Stimulated activated CD4-positive, alpha-beta T cell treated with anti-CD3 and anti-CD28 coated beads, Interleukin-1b, Interleukin-23, amount 100 ng/mL, for 24 hours (primary cell): ENCODE measurements at places on chromosomes 7 and 10.

DNA sequence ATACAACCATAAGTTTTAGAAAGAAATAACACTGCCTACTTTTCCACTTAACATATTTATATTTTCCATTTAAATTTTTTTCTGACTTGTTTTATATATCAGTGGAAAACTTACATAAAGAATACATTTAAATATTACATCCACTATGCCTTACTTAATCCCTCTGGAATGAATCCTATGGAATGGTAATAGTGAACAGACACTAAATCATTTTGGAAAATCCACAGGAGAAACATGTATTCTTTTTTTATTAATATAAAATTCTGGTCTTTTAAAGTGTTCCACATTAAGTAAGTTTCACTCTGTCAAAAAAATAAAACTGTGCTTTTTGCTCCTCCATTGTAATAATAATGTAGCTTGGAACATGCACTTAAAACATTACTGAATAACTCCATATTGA, 236.8 kb upstream of the LRRN3 start:
- DNase-seq = no peak

DNA sequence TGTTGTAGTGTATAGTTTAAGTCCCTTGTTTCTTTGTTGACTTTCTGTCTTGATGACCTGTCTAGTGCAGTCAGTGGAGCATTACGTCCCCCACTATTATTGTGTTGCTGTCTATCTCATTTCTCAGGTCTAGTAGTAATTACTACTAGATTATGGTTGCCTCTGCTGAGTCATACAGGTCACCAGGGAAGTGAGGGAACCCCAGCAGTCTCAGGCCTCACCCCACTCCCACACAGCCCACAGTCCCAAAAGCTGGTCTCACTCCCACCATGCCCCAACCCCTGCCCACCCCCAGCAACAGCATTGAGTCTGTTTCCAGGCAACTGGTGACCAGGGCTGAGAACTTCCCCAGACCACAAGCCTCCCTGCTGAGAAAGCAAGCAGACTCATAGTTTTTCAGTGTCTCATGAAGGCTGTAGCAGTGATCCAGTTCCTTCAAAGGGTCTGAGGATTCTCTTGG, 88.0 kb downstream of the PLXDC2 start:
- no peak for DNase-seq

GRCh38 chr10:68668231-68668630, 52.8 kb upstream of the CCAR1 start:
- no peak for DNase-seq

GRCh38 chr10:78483641-78484040, 450.0 kb downstream of the RPS24 start:
- no peak for DNase-seq

- no peak for DNase-seq
These were observed 9.2 kb downstream of the JMJD1C start for GRCh38 chr10:63456437-63457210.

DNA sequence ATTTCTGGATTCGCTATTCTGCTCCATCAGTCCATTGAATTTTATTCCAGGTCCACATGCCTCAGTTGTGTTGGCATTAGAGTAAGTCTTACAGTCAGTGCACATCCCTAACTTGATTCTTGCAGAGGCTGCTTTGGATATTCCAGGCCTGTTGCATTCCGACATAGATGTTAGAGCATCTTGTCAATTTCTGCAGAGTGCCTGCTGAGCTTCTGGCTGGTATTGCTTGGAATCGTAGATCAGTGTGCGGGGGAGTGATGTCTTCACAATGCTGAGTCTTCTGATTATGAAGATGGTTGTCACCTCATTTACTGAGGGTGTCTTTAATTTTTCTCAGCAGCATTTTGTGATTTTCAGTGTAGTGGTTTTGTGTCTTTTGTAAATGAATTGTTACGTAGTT, 45.2 kb downstream of the INPP5A start:
- DNase-seq = no peak

GRCh38 chr7:18419456-18419855, 76.1 kb upstream of the HDAC9 start:
- DNase-seq = no peak

- DNase-seq = no peak
These were observed 694 bp downstream of the RBM20 start for GRCh38 chr10:110644598-110645462.

DNA sequence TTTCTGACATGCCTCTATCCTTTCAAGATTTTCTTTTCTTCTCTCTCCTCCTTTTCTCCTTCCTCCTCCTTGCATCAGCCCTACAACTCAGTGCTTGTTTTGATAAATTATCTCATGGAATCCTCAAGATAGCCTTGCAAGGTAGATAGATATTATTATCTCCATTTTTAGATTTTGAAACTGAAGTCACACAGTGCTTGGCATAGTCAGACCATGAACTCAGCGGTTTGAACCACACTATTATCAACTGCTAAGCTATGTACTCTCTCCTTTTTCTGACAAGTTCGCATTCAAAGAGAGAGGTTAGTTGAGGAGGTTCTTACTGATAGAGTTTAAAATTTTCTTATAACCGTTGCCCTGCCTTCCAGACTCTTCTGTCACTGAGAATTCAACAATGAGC, 79.1 kb downstream of the SUGCT start:
- no peak for DNase-seq

GRCh38 chr10:56624082-56624481, 263.0 kb upstream of the ZWINT start:
- DNase-seq = no peak

GRCh38 chr7:124915242-124915641, 14.4 kb downstream of the POT1 start:
- DNase-seq = no peak

GRCh38 chr10:90751107-90751997, 106.5 kb downstream of the HTR7 start:
- DNase-seq = peak; percentile 13

GRCh38 chr7:151680810-151681209, 161.1 kb upstream of the RHEB start:
- DNase-seq = no peak

DNA sequence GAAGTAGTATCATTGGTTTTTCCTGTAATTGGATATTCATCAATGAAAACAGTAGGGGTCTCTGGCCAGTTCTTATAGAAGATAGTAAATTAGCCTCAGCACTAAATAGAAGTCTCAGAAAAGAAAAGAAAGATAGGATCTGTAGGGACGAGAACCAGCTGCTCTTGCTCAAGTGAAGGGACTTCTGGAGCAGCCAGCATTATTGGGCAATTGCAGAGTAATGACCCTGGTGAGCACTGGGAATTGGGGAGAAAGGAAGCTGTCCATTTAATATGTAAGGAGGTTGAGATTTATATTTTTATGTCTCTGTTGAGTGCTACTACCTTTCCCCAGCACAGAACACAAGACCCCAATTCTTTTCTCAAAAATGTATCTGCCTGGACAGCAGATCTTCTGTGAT, 61.2 kb upstream of the WNT16 start:
- no peak for DNase-seq

DNA sequence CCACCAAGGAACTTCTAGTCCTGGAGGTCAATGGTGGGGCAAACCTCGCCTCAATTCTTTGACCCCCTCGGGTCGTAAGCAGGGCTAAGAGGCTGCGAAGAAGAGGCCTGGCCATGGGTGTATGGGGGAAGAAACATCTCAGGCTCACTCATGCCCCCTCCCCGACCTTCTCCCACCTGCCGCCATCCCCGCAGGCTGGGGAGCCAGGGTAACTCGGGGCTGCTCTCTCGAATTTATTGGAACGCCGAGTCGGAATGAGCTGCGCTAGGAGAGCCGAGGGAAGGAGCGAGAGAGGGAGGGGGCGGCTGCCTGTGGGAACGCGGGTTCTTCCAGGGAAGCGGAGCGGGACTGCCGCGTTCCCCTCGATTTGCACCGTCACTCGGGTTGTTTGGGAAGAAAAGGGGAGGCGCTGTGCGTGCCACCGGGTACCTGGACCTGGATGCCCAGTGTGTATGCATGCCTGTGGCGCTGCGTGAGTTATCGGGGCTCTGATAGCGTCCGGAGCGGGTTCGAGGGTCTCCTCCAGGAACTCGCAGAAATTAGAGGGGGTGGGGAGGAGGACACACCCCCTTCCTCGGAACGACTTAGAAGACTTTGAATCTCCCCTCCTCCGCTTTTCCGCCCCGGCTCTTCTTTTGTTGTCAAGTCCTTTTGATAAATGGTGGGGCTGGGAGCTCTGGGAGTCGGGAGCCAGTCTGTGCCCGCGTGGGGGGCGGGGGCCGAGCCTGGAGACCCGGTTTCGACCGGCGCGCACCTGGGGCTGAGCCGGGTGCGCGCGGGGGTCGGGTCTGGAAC, 1.8 kb upstream of the ZNF503 start:
- DNase-seq = no peak

DNA sequence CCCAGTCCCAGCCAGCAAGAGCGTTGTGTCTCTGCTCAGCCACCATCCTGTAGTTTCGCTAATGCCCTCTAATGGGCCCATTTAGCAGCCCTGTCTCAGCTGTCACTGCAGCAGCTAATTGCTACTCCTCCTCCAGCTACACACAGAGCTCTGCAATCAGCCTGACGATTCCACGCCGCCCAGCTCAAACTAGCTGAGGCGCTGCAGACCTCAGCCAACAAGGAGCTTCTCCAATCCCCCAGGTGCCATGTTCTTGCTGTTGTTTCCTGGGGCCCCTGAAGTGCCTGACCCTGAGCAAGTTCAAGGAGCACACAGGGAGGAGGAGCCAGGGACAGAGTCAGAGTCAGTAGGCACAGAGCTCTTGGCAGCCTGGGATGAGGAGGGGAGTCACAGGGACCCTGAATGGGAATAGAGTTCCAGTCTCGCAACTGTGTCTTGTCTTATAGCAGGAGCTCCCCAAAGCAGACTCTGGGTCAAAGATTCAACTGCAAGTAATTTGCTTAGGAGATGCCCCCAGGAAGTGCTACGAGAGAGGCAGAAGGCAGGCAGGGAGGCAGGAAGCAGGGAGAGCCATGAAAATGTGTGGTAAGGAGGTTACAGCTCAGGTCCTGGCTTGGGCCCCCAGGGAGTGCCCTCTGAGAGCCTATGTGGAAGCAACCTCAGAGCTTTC, 135.8 kb upstream of the UNC5B start:
- DNase-seq = no peak

GRCh38 chr7:2864999-2865670, 21.0 kb upstream of the GNA12 start:
- peak; percentile 60 for DNase-seq

DNA sequence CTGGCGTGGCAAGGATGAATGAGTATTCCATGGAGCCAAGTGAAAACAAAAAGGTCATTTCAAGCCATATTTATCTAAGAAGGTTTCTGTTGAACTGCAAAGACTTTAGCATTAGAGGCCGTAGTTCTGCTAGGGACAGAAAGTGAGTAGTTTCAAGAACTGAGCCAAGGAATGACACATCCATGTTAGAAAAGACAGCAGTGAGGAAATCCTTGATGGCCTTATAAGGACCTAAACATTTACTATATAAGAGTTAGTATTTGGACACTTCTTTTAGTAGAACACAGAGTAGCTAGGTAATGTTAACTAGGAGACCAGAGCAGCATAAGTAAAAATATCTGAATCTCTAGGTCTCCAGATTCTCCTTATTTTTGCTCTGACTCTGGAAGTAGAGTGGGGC, 329.8 kb upstream of the SEMA3D start:
- no peak for DNase-seq
